Testis (tissue), 5 donors: ENCODE measurements at places on chromosomes 7 and 10. TPM values are rescaled to one million over a fixed set of nuclear protein-coding genes. Genes with fewer than 3 reads are reported as not detected.

- DNase-seq, result no peak
Measured at GRCh38 chr7:44754802-44755697, 6.4 kb downstream of the ZMIZ2 start.

GRCh38 chr7:444606-445005 is 75.0 kb downstream of the PDGFA start:
- DNase-seq, result peak; percentile 56

GRCh38 chr10:79285315-79286197 is 61.7 kb upstream of the PPIF start:
- no peak for DNase-seq

GRCh38 chr10:43863859-43864591 is 215.3 kb upstream of the ZNF32 start:
- DNase-seq, result no peak

GRCh38 chr7:141847996-141848395 is 6.7 kb upstream of the PRSS37 start:
- DNase-seq, result no peak

- DNase-seq, result no peak
Measured at GRCh38 chr10:125236091-125236490, 75.7 kb upstream of the CTBP2 start.

- no peak for DNase-seq
Measured at GRCh38 chr10:47115322-47115721, 184.7 kb upstream of the GDF10 start.

DNA sequence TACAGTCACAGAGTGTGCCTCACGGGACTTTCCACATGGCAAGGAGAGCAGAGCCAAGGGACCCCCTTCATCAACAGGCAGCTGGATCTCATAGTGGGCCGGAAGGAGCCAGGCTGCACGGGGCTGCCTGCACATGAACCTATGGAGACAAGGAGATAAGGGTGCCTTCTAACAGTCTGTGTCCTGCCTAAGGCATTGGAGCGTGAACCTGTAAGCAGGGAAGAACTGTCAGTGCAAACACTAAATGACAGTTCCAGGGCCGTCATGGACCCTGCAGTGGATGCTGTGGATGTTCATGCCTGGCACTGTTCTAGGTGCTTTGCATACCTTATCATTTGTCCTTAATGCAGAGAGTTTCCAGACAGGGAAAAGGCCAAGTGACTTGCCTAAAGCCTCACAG is 85.9 kb downstream of the WIPF3 start:
- no peak for DNase-seq

SORBS1 gene
- total RNA-seq, result 34.4 TPM

EXOSC1 gene
- total RNA-seq, result 24.5 TPM
